ENCODE measurements at places on chromosomes 5 and 9.

- DNase-seq: no peak
Measured at GRCh38 chr9:18012170-18012569, 433.3 kb downstream of the SH3GL2 start.

DNA sequence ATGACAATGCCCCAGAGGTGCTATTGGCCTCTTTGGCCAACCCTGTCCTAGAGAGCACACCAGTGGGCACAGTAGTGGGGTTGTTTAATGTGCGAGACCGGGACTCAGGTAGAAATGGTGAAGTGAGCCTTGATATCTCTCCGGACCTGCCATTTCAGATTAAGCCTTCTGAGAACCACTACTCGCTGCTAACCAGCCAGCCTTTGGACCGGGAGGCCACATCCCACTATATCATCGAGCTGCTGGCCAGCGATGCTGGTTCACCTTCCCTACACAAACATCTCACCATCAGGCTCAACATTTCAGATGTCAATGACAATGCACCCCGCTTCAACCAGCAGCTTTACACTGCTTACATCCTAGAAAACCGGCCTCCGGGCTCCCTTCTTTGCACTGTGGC, 1.4 kb downstream of the PCDHGC5 start:
- no peak for DNase-seq

DNA sequence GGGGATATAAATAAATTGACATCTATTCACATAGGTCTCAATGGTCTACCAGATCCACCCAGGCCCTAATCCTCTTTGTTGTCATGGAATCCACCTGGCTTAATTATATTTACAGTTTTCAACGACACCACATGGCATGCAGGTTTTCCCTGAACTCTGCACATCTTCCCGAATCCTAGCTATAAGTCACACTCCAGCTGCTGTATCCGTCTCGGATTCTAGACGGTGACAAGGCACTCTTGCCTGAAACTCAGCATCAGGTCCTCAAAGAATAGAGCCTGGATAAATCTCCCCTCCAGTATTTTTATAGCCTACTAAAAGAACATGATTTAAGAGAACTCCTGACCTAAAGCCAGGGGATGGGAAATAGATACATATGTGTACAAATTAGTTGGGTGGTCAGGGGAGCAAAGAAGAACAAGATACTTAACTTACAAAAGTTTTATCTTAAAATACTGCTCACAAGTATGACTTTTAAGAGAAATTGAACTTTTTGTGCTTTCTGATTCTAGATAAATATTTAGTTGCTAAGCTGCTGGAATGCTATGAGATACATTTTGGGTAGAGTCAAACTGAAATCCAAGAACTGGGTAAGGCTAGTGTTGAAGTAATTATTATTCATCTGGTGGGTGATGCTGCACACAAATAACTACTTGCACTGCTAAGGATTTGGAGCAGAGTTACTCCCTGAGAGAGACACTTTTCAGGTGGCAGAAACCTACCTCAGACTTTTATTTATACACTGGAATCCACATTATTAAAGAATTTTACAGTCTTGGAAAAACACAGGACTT, 187.3 kb downstream of the EFNA5 start:
- DNase-seq: no peak

GRCh38 chr5:132779961-132780360, 2.9 kb upstream of the SEPTIN8 start:
- DNase-seq: no peak

- DNase-seq: no peak
Measured at GRCh38 chr5:96209829-96210228, 223.2 kb downstream of the PCSK1 start.

DNA sequence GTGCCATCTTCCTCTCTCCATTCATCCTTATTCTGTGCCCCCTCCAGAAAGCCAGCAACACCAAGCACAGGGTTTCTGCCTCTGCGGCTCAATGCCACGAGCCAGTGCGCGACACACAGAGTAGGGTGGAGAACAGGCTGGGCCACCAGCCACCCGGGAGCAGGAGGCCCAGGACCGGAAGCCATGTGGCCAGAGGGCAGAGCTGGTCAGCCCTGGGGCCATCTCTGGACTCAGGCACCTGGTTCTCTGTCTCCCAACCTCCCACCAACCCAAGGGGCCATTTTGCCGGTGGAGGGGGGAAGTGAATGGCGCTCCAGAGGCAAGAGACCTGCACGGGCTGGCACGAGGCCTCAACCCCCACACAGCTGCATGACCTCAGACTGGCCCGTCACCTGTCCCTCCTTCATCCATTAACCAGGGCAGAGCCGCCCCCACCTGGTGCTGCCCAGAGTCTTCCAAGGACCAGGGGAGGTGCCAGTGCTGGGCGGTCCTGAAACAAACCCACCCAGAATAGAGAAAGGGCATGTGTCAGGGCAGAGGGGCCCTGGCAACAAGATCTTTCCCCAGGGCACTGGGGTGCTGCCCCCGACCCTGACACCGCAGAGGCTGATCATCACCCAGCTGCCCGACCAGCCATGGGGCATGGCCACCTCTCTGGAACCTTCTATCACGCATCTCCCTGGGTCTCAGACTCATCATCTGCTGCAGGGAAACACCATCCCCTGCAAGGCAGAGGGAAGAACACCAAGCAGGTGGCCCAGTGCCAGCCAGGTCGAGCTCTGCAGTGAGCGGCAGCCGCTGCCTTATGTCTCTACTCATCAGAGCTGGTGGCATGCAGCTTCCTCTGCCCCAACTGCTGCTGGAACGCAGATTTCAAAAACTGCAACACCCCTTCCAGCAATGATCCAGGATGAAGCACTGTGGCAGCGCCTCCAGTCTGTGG, 11.9 kb downstream of the VAV2 start:
- no peak for DNase-seq

GRCh38 chr9:26893030-26893676, 551 bp upstream of the CAAP1 start:
- DNase-seq: no peak

GRCh38 chr5:68711293-68712200, 382.3 kb upstream of the SLC30A5 start:
- no peak for DNase-seq

DNA sequence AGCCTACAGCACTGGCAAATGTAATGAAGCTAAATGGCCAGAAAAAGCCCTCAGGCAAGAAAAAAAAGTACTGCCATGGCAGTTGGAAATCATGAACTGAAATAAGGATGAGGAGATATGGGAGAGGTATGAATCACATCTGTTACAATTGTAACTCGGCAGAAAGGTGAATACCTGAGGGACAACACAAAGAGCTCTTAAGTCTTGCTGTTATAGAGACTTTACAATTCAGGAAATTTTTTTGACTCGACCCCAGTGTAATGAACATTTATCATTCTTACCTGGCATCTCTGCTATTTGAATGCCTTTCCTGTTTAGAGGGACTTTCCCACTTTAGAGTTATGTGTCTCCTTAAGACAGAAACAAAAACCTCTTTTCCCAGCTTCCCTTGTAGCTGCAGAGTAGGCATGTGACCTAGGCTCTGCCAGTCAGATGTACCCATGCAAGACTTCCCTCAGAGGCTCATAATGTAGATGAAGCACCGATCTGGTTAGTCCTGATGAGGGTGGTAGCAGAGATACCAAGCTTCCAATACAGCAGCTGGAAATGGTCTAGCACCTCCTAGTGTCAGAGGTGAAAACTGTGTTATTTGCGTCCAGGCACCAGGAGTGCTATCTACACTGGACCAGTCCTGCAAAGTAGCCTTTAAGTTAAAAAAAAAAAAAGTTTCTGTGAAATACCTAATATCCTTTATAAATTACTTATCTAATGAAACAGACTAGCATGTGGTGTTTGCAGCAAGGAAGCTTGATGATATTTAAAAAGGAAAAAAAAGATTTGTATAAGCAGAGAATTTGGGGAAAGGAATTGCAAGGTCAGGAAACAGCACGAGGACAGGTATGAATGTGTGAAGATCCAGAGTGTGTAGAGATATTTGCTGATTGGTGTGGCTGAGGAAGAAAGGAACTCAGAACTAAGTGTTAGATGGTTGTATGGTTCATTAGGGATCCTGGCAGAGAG, 146.9 kb upstream of the SLC1A3 start:
- no peak for DNase-seq

DNA sequence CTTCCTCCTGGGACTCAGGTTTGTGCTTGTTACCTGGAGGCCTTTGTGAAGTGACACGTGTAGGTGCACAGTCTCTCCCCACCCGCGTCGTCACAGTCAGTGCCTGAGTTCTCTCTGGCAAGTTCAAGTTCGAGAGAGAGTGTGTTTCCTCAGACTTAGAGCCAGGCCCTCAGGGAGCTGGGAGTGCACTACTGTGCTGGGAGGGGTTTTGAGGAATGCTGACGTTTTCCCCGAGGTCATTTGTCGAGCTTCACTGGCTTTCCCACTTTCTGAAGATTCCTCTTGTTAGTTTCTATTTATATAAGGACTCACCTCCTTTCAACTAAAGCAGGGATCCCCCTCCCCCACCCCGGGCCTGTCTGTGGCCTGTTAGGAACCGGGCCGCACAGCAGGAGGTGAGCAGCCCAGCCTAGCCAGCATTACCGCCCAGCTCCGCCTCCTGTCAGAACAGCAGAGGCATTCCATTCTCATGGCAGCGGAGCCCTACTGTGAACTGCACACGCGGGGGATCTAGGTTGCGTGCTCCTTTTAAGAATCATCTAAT, 209.2 kb downstream of the DIRAS2 start:
- DNase-seq: no peak

- no peak for DNase-seq
Measured at GRCh38 chr9:120569556-120569955, 10.4 kb downstream of the CDK5RAP2 start.

DNA sequence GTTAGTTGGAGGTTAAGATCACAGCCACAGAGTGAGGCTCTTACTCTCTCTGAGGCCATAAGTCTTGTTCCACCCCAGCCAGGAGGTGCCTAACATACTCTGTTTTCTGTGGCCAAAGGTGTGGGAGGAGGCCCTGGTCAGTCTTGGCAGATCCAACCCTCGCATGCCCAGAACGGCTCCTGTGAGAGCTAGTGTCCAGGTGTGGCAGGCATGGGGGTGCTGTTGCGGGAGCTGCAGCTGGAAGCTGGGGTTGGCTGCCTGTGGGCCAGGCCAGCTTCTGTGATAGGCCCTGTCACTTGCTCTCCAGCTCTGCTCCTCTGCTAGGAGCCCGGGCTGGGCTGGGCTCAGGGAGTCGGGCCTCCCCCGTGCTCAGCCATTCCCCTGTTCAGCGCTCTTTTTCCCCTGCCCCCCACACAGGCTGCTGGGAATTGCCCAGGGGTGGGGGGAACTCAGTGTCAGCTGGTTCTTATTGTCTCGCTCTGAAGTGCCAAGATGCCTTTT, 31.6 kb downstream of the IER5L start:
- no peak for DNase-seq

GRCh38 chr5:147445917-147446316, 64.0 kb downstream of the DPYSL3 start:
- no peak for DNase-seq

- no peak for DNase-seq
Measured at GRCh38 chr5:178460598-178460997, 129.6 kb downstream of the COL23A1 start.

DNA sequence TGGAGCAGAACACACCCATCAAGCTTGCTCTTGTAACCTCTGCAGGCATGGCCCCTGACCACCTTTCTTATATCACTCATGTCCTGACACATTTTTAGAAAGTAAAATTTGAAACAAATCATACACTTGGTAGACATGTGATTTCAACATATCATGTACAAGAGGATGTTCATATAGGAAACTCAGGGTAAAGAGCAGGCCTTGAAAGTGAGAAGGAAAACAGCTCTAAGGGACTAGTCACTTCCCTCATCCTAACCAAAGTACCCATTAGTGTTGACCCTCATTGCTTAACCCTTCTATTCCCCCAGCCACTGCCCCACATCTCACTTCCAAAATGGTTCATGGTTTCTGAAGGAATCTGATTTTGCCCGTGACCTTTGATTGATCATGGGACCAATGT, 492.4 kb upstream of the KLF4 start:
- DNase-seq: no peak

DNA sequence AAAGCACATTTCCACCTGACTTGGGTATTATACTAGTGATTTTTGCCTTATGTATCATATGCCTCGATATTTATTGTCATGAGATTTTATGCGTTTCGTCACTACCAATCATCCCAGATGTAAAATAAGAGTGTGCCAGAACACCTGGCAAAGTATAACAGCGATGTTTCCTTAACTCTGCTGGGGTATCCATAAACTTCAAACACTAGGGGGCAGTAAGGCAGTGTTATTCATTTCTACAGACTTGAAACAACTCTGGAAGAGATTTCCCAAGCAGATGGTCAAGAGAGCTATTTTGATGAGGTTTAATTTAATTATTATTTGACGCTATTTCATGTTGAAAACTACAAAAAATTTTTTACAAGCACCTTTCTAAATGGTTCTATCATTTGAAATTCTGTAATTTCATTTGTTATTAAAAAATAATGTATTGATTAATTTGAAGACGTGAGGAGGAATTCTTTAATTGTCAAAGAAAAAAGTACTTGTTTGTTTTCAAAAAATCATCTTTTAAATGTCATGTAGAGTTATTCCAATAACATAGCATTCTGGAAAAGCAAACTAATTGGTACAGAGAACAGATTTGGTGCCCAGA, 388.5 kb upstream of the CTNND2 start:
- no peak for DNase-seq

GRCh38 chr5:172113036-172113435, 75.0 kb downstream of the STK10 start:
- DNase-seq: no peak

GRCh38 chr9:1005043-1005667, 28.7 kb downstream of the DMRT3 start:
- DNase-seq: no peak

DNA sequence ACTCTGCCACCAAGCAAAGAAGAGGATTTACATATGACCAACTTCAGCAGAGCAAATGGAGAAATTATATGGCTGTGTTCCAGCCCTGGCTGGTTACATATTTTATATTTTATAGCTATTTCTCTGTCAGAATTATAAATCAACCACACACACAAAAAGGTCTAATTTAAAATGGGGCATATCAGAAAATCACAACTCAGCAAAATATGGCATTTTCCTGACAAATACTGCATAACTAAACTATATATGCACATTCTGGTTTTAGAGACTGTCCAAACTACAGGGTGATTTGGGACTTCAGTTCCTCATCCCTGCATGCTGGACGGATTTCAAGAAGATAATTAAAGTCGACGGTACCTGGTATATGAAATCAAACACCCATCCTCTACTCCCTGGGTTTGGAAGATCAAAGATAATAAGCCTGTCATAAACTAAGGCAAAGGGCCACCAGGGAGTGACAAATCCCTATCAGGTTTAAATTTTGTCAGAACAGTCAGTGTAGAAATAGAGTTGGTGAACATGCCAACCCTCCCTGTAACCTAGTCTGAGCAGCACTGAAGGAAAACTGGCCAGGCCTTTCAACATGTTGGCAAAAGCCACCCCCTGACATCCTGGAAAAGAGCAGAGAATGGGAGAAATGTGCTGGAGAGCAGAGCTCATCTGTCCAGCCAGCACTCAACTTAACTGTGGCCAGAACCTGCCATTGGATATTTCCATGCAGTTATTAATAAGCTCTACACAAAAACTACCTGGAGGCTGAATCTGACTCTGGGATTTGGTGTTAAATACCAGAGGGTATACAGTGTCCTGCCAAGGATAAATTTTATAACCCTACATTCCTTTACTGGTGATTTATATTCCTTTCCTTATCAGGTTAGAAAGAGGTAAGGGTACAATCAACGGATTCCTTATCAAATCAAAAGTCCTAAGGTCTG, 235.7 kb downstream of the ENC1 start:
- DNase-seq: no peak
